ENCODE measurements at places on chromosomes 2 and 18.

- DNase-seq: peak; percentile 46
These were observed 31.6 kb upstream of the SNORC start for GRCh38 chr2:232838406-232838874.

- DNase-seq: no peak
These were observed 12.6 kb upstream of the KCMF1 start for GRCh38 chr2:84958135-84959059.

DNA sequence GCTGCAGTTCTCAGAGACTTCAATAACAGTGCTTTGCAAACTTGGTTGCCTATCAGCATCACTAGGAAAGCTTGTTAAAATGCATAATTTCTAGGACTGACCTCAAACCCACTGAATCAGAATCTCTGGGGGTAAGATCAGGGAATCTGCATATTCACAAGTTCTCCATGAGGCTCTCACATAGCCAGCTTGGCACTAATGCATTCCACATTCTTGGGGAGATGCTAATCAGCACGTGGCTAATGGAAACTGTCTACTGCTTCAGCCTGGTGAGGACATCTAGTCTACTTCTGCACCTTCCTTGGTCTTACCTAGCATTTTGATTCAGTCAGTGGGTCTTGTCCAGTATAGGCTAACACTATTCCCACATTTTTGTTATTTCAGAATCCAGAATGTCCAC lies 56.3 kb downstream of the RBKS start:
- no peak for DNase-seq

GRCh38 chr18:71951001-71951400 lies 593.1 kb downstream of the CBLN2 start:
- DNase-seq: no peak

DNA sequence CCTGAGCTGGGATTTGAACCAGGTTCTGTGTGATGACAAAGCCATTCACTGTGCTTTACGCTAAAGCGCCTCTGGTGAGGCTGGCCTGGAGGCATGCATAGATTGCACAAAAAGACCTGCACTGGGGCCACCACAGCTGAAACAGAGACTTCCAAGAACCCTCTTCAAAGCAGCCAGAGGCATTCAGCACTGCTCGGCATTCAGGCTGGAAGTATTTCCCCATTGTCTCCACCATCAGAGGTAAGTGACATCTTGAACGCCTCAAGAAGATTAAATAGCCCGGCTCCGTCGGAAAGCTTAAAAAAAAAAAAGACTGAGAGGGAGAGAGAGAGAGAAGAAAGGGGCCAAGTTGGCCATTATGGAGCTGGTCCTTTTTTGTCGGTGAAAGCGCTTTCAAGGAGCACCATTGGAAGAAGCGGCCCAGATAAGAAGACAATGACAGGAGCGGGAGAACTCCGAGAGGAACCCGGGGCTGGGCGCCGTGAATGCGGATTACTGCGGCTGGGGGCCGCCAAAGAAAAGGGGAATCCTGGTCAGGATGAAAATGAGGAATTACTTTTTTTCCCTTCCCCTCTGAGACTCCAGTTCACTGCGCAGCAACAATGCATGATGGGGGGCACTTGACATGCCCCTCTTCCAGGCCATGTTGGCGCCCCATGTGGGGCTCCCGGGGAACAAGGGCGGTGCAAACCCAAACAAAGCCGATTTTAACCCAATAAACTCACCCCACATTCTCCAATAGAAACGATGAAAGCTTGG lies 228.3 kb downstream of the MYCN start:
- no peak for DNase-seq

DNA sequence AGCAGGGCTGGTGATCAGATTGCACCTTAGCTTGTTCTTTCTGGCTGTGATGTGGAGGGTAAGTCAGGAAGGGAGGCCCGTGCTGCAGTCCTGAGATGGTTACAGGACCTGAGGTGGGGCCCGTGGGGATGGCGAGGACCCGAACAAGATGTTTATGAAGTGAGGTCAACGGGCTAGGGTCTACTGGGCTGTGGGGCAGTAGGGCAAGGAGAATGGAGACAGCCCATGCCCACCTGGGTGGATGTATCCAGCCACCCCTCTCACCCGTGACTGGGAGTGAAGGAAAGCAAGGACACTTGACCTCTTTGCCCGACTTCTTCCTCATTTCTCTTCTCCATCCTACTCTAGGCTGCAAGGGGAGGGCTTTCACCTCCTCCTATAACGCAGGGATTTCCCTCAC lies 18.0 kb downstream of the PTMA start:
- no peak for DNase-seq

- DNase-seq: no peak
These were observed 22.8 kb downstream of the ATP8B1 start for GRCh38 chr18:57780318-57780705.

- no peak for DNase-seq
These were observed 92.3 kb upstream of the CAPN13 start for GRCh38 chr2:30899516-30900054.

GRCh38 chr2:98505971-98506664 lies 61.5 kb downstream of the INPP4A start:
- no peak for DNase-seq

GRCh38 chr2:45115181-45115580 lies 105.9 kb upstream of the SIX2 start:
- no peak for DNase-seq

- no peak for DNase-seq
These were observed 11.5 kb upstream of the BIN1 start for GRCh38 chr2:127118467-127118866.

- no peak for DNase-seq
These were observed 17.4 kb upstream of the NEMP2 start for GRCh38 chr2:190551928-190552327.

- DNase-seq: no peak
These were observed 24.5 kb downstream of the NDUFA10 start for GRCh38 chr2:240000671-240001070.

DNA sequence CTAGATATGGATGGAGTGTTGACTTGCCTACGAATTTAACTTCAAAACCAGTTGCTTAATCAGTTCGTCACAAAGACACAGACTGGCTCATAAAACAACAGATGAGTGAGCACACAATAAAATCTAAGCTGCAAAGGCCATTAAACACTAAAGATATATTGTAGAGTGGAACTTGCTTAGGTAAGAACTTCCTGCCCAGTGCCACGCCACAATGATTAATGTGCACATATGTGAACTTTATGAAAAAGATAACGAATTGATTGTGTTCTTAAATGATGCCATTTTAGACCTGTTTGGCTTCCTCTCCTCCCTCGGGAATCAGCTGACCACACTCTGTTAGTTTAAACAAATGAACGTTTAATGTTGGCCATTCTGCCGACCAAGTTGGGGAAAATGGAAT lies 2031.3 kb upstream of the CELF4 start:
- DNase-seq: no peak

DNA sequence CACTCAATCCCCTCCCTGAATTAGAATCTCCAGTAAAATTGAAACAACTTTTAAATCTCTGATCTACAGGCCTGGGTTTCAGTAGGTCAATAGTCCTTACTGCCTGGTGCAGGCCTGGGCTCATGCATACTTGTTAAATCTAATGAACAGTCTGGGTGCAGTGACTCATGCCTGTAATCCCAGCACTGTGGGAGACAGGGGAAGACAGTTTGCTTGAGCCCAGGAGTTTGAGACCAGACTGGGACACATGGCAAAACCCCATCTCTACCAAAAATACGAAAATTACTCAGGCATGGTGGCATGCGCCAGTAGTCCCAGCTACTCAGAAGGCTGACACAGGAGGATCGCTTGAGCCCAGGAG lies 94.7 kb upstream of the SP3 start:
- no peak for DNase-seq

GRCh38 chr2:239749272-239749873 lies 275.8 kb downstream of the NDUFA10 start:
- DNase-seq: no peak

- no peak for DNase-seq
These were observed 37.4 kb upstream of the TXNDC2 start for GRCh38 chr18:9848170-9848879.

DNA sequence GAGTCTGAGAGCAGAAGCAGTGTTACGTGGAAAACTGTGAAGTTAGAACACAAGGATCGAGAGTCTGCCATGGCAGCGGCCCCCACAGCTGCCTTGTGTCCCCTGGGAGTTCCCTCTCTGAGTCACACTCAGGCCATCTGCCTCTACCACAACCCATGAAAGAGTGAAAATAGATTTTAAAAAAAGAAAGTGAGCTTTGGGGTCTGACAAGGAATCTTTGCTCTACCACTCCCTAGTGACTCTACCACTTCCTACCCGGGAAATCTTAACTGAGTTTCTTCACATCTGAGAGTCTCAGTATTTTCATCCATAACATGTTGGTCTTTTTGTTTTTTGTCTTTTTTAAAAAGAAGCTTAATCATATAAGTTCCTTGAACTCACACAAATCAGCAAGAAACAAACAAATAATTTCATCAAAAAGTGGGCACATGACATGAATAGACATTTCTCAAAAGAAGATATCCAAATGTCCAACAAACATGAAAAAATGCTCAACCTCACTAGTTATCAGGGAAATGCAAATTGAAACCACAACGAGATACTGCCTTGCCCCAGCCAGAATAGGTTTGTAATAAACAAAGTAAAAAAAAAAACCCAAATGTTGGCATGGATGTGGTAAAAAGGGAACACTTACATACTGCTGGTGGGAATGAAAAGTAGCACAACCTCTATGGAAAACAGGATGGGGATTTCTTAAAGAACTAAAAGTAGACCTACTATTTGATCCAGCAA lies 2.4 kb upstream of the MSGN1 start:
- DNase-seq: no peak

DNA sequence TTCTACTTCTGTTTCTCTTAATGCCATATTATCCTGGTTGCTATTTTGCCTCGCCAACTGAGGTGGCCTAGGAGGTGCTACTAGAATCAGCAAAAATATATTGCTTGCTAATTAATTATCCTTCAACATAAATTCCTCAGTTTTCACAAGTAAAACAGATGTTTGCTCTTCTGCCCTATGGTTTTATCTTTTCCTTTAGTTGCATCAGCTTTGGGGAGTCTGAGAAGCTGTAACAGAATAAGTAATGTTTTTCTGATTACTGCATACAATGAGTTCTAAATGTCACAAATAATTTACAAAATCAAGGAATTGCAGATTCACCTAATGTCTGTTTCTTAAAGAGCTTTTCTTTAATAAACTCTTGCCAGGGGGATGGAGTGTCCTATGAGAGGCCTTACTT lies 36.7 kb downstream of the GULP1 start:
- DNase-seq: no peak

GRCh38 chr2:196453613-196454047 lies 185.9 kb upstream of the CCDC150 start:
- peak; percentile 21 for DNase-seq

DNA sequence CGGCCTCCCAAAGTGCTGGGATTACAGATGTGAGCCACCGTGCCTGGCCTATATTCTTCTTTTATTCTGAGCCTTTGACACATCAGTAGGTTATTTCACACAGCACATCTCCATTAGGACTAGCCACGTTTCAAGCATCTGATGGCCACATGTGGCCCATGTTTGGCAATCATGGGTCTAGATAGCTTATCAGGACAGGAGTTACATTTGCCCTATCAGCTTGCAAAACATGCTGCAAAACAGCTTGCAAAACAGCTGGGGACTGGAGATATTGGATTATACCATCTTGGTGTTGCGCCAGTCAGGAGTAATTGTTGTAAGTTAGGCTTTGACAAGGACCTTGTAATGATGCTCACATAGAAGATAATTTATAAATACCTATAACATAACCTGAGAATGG lies 94.9 kb downstream of the GBX2 start:
- DNase-seq: no peak

- DNase-seq: no peak
These were observed 64.5 kb upstream of the HDAC4 start for GRCh38 chr2:239465017-239466001.

Measured in activated T-cell treated with anti-CD3 and anti-CD28 coated beads for 24 hours (primary cell).